ENCODE measurements at places on chromosomes 4 and X.

DNA sequence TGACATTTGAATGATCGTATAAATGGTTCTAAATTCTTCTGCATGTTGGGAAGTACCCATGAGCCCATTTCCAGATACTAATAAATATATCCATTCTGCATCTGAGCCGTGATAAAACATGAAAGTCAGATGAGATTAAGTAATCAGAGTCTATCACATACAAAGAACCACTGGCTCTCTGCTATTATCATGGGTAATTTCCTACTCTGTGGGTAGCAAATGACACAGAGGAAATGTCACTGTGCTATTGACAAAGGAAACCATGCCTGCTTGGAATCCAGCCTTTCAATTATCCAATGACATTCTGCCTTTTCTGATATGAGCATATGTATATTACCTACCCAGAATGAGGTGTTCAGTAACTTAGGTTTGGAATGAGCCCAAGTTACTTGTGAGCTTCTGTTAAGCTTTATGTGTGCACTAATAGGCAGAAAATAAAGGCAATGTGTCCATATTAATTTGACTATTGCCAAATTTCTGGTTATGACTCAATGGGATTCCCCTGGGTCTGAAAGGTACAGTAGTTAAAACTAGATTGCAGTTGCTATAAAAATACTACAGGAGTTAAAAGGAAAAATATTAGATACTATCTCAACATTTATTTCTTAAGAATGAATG is 238.7 kb upstream of the KCNIP4 start:
- no peak for DNase-seq

DNA sequence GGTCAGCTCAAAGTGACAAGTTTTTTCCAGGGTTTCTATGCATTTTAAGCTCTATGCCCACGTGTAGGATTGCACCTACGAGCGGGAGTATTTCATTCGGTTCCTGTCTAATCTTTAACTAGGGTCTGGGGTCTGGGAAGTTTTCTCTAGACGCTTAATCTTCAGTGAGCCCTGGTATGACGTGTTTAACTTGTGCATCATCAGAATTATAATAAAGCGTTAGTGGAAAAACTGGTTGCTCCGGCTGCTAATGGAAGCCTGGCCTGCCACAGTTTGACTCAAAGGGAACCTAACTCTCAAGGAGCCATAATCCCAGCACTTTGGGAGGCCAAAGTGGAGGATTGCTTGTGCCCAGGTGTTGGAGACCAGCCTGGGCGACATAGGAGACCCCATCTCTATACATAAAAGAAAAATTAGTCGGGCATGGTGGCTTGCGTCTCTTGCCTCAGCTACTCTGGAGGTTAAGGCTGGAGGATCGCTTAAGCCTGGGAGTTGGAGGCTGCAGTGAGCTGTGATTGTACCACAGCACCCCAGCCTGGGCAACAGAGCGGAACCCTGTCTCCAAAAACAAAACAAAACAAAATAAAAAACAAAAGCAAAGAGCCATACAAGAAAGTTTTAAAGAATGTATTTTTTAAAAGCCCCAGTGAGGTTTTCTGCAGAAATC is 30.2 kb downstream of the ARSD start:
- DNase-seq = no peak

DNA sequence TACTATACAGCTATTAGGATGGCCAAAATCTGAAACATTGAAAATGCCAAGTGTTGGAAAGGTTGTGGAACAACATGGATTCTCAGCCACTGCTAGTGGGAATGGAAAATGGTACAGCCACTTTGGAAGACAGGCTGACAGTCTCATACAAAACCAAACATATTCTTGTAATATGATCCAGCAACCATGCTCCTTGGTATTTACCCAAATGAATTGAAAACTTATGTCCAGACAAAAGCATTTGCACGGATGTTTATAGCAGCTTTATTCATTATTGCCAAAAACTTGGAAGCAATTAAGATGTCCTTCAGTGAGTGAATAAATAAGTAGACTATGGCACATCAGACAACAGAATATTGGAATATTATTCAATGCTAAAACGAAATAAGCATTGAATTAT is 105.8 kb upstream of the DCLK2 start:
- no peak for DNase-seq

GRCh38 chrX:22043872-22044271 is 11.7 kb downstream of the PHEX start:
- DNase-seq = no peak

GRCh38 chr4:154714339-154715040 is 29.3 kb upstream of the LRAT start:
- no peak for DNase-seq

DNA sequence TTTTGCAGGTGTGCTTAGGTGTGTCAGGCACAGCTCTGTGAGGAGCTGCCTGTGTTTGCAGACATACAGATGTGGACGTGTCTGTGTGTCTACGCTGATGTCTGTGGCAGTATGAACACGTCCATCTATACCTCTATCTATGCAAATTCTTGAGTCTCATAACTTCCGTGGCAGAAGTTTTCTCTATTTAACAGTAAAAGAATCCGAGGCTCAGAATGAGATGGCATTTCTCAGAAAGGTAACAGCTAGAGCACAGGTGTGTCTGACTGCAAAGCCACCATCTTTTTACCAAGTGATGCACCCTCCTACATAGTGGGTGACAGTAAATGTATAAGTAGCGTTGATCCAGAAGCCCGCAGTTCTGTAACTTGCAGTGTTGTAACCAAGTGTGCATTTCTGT is 39.9 kb upstream of the CYP4V2 start:
- DNase-seq = no peak

DNA sequence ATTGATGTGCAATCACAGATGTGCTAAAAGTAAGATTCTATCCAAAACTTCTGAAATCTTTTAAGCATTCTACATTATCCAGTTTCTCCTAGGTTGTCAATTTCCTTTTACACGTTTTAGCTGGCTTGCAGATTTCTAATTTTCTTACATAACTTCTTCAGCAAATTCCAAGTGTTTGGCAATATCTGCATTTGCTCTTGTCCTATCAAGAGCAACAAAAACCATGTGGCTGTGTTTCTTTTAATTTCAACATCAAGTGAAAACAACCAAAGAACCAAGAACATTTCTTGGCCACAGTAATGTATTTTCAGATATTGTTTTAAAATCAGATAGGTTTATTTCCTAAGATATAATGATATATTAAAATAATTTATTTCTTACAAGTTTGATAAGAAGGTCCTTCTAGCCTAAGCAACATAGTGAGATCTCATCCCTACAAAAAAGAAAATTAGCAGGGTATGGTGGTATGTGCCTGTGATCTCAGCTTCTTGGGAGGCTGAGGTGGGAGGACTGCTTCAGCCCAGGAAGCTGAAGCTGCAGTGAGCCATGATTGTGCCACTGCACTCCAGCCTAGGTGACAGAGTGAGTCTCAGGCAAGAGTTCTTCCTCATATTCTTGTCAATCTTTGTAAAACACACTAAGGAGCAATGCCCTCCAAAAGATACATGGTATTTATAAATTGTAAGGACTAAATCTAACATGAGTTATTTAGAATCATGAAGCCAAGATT is 131.4 kb upstream of the NAP1L5 start:
- no peak for DNase-seq

- no peak for DNase-seq
Observed at GRCh38 chrX:30568136-30568535, 9.4 kb downstream of the TASL start.

DNA sequence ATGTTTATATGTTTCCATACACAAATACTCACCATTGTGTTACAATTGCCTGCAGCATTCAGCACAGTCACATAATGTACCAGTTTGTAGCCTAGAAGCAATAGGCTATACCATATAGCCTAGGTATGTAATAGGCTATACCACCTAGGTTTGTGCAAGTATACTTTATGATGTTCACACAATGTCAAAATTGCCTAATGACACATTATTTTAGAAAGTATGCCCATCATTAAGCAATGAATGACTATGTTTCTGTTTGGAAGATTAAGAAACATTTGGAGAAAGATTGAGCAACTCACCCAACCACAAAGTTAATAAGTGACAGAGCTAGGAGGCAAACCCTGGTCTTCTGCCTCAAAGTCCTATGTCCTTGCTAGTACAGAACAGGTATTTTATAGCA is 96.8 kb upstream of the GRIA3 start:
- DNase-seq = no peak

Measured in activated CD8-positive, alpha-beta memory T cell treated with anti-CD3 and anti-CD28 coated beads for 1 hour (primary cell).